ENCODE measurements at places on chromosomes 5 and 9.

- no peak for DNase-seq
These were observed 357.4 kb downstream of the PSAT1 start for GRCh38 chr9:78654324-78654723.

DNA sequence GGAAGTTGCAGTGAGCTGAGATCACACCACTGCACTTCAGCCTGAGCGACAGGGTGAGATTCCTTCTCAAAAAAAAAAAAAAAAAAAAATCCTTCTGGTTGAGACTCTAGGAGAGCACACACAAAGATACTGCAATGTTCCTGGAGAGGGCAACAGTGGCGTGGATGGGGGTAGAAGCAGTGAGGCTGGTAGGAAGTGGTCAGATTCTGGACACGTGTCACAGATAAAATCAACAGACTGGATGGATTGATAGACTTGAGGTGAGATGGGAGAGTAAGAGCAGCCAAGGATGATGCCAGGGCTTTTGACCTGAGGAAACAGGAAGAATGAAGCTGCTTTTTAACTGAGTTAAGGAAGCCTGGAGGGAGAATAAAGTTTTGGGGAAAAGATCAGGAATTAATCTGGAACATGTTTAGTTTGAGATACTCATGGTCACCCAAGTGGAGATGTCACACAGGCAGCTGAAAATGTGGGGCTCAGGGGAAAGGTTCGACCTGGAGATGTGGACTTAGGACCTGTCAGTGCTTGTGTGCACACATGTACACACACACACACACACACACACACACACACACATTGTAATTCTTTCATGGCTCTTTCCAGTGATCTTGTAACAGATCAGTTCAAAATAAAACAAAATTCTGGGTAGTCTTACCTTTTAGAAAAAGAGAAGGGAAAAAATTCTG, 88.1 kb downstream of the FANCC start:
- no peak for DNase-seq

DNA sequence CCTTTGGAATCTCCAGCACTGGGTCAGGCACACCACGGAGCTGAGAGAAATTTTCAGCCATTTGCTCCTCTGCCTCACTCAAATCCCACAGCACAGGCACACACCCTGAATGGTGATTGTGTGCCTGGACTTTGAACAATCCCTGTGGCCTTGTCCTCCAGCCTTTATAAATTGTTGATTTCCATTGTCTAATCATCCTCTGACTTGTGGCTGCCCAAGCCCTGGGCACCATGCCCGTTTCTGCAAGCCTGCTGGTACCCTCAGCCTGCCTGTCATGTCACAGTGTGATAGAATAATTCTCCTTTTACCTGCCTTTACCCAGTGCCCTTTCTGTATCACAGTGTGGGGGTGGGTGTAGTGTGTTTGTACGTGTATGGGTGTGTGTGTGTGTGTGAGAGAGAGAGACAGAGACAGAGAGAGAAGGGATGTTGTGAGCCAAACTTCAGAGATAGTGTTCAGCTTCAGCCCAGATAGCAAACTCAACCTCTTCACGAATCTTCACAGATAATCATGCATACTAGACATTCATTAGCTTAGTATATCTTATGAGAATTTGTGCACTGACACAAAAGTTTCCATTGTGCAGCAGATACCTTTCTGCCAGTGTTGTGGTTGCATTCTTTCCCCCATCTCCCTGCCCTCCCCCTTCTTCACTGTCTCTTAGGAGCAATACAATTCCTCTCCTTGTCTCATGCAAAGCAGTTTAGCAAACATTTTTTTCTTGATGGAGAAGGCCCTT, 27.8 kb upstream of the SLC44A1 start:
- DNase-seq = no peak

- DNase-seq = no peak
These were observed 5.9 kb upstream of the MAPK9 start for GRCh38 chr5:180297587-180298282.

DNA sequence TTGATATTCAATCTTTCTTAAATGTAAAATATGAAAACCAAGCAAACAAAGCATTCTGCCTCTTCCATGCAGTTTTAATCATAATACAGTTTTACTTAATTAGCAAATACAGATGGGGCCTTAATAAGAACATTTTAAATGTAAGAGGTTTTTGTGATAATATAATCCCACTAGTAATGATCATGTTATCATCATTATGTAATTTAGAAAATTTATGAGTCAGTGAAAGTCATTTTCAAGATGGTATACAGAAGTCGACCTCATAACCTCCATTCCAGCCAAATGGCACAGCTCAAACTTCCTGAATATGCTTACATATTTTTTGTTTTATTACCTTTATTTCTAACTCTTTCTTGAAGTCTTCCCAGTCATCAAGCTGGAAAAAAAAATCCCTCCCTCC, 102.2 kb upstream of the GNA14 start:
- DNase-seq = no peak

DNA sequence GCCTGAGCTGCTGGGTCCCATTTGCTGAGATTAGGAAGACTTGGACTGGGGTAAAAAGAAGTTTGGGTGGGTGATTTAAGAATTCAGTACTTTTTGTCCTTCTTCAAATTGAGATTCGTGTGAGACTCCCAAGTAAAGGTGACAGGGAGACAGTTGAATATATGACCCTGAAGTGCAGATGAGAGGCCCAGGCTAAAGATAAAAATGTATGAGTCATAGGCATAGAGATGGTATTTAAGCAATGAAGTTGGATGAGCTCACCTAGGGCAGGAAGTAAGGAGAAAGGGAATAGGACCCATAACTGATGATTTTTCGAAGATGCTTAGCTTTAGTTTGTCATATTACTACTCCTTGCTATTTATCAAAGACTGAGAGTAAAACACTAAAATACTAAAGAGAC, 255.9 kb upstream of the ADRA1B start:
- no peak for DNase-seq

GRCh38 chr5:72388646-72389045, 68.5 kb downstream of the PTCD2 start:
- DNase-seq = no peak

- DNase-seq = peak; percentile 94
These were observed 11.6 kb upstream of the RAB14 start for GRCh38 chr9:121213136-121213806.

DNA sequence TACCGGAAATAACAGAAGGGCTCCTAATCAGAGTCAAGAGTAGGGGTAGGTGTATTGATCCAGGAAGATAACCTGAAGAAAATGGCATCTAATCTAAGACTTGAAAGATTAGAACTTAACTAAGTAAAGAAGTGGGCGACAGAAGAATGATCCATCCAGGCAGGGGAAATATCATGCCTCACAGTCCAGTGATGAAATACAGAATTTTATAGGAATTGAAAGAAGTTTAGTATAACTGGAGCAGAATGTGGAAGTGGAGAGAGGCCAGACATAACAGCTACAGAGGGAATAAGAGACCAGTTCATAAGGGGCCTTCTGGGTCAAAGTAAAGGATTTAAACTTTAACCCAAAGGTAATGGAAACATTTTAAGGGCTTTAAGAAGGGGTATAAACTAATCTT, 42.2 kb downstream of the ERP44 start:
- no peak for DNase-seq

DNA sequence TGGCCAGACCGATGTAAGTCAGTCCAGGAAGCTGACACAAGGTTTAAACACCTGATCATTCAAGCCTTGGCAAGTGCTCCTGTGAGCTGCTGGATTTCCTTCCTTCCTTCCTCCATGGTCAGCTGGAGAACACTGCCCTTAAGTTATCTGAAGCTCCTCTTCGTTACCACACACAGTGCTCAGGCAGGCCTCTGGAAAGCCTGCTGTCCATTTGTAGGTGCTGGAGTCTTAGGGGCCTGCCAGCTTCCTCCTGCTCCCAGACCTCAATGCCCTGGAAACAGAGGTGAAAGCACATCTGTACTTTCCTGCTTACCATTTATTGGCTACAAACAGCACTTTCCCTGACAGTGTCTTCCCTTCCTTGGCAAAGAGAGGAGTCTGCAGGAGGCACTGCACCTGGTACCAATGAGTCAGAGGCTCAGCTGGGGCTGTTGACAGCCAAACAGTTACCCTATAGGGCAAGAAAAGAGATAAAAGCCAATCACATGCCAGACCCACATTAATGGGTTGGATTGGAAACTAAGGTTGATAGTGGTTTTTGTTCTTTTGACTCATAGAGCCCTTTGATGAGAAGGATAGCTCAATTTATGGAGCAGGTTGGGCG, 72.6 kb upstream of the PUM3 start:
- peak; percentile 1 for DNase-seq

- DNase-seq = peak; percentile 27
These were observed 270.5 kb downstream of the SMARCA2 start for GRCh38 chr9:2285416-2286332.
